ENCODE measurements at places on chromosomes 6 and 20.

GRCh38 chr6:30164714-30165113 is 1.4 kb downstream of the TRIM15 start:
- no peak for ATAC-seq

DNA sequence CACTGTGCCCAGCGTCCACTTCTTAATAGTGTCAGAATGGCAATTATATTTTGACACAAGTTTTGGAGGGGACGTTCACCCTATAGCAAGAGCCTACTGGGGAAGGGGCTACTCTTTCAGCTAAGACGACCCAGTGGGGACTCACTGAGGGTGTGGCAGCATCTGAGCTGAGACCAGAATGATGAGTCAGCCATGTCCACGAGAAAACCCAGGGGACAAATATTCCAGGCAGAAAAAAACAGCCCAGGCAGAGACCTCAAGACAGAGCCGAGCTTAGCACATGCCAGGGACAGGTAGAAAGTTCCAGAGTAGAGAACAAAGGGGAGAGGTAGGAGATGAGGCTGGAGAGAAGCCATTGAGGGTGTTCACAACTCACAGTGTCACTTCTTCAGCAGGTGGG is 11.2 kb downstream of the CNBD2 start:
- ATAC-seq: no peak

DNA sequence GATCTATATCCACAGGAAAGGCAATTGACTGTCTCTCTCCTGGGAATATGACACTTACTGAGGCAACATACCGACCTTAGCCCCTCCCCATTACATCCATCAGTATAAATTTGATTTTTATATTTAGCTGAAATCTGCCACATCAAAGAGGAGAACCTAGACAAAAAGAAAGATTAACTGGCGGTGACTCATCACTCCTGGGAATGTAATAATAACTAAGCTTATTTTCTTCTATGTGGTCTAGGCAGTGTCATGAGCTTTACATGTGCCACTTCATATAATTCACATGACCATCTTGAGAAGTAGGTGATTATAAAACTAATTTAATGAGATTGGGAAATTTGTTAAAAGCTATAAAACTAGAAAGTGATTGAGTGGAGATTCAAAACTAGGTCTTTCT is 520.0 kb upstream of the HS3ST5 start:
- ATAC-seq: no peak

GRCh38 chr20:23629017-23629541 is 8.7 kb downstream of the CST3 start:
- ATAC-seq: no peak

- ATAC-seq: no peak
Observed at GRCh38 chr20:63191400-63191799, 24.5 kb downstream of the YTHDF1 start.

DNA sequence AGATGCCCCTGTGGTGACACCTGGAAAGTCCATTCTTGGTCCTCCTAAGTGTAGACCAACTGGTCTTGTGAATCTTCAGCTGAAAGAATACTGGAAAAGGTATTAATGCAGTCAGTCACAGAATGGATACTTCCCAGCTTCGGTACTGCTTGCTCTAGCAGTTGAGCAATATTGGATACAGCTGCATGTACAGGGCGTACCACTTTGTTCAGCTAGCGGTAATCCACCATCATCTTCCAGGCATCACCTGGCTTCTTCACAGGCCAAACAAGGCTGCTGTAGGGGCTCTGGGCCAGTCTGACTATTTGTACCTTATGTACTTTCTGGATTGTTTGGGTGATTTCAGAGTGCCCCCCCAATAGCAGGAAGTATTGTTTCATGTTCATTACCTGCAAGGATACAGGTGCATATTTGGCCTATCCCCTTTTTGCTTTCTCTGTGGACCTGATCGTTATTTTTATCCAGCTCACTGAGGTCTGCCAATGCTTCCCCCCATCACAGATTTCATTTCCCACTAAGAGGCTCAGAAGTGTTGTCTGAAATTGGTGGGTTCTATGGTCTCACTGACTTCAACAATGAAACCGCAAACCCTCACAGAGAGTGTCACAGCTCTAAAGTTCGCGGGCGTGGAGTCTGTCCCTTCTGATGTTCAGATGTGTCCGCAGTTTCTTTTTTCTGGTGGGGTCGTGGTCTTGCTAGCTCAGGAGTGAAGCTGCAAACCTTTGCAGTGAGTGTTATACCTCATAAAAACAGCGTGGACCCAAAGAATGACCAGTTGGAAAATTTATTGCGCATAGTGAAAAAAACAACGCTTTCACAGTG is 52.2 kb downstream of the TRIM27 start:
- no peak for ATAC-seq

GRCh38 chr20:63290677-63291472 is 2.1 kb upstream of the COL20A1 start:
- ATAC-seq: peak; percentile 68

GRCh38 chr6:42088101-42088591 is 37.8 kb downstream of the TAF8 start:
- no peak for ATAC-seq

- no peak for ATAC-seq
Observed at GRCh38 chr20:496126-496696, 33.9 kb upstream of the TBC1D20 start.

DNA sequence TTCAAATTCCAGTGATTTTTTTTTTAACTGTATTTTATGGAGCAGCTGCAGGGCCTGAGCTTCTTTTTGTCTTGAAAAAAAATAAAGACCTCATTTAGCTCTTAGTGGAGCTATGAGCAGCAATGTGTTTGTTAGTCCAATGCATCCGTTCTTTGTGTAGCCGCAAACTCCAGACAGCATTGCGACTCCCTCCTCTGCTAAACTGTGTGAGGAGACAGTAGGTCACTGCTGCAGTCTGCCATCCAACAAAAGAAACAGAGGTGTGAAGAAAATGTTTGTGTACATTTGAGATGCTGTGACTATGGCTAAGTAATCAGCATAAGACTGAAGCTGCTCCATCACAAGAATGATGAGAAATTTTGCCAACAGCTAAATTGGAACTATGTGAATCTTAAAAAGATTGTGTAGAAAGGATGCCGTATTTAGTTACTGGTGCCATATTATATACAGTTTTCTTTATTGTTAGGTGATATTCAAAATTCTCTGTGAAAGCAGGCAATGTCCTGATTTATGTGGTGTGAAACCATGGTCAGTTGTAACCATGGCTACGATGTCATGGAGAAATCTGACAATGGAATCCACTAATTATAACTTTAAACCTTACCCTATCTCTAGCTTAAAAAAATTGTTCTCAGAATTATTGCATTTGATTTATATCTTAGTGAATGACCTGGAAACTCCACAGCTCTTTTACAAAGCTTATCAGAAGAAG is 428.8 kb upstream of the EPHA7 start:
- no peak for ATAC-seq

GRCh38 chr20:38915355-38915754 is 10.9 kb upstream of the FAM83D start:
- ATAC-seq: no peak

DNA sequence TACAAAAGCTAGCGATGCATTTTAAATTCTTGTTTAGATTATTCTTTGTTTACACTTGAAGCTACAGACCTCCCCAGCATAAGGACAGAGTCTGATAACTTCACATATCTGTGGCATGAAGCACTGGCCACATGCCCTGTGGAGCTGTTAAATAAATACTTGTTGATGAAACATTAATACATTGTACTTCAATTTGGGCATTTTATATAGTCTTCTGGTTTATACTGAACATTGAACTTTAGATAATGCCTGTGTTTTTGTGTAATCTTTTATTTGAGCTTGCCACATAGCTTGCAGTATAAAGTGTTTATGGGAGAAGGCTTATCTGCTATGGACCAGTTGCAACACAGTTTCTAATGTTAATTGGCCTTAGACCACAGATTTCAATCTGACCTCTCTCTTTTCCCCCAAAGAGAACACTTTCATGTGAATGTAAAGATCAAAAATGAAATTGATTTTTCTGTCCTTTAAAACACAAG is 48.2 kb downstream of the FRK start:
- no peak for ATAC-seq

GRCh38 chr6:111250791-111251354 is 163.6 kb downstream of the SLC16A10 start:
- no peak for ATAC-seq

- no peak for ATAC-seq
Observed at GRCh38 chr6:107019047-107019446, 9.0 kb upstream of the MTRES1 start.

DNA sequence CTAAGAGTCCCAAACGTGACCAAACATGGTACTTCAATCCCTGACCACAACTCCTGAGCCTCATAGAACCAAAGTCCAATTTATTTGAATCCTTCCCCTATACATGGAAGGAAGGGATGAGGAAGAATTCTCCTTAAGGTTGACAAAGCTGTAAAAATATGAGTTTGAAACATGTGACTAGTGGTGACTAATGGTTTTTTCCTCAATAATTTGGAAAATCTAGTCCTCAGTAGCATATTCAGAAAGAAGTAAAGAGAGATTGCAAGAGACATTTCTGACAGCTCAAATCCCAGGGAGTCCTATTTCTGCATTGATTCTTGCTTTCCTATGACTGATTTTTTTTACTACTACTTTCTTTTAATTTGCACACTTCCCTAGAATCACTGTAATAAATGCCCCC is 443.7 kb downstream of the FRK start:
- no peak for ATAC-seq

GRCh38 chr6:97645757-97646156 is 362.7 kb upstream of the MMS22L start:
- no peak for ATAC-seq

- ATAC-seq: no peak
Observed at GRCh38 chr6:81235512-81235911, 517.0 kb downstream of the TENT5A start.

DNA sequence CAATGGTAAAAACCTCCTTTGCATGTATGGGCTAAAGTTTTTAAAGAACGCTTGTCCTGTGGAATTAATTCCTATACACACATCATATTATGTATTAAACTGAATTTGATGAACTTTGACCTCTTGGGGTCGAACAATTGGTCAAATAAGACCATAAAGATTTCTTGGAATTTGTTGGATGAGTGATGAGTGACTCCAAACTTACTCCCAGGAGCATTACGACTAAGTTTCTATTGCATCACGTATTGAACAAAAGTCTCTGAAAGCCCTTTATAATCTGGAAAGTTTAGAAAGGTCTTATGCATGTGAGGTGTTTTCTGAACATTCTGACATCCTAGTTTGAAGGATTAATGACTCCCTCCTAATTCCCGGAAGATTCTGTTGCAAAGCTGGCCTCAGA is 126.9 kb upstream of the BMP5 start:
- no peak for ATAC-seq
